ENCODE measurements at places on chromosomes 12 and 14. TPM values are rescaled to one million over a fixed set of nuclear protein-coding genes. Genes with fewer than 3 reads are reported as not detected.

The FLVCR2 gene
- 78.9 TPM for total RNA-seq

GRCh38 chr14:67734675-67735074 lies 33.0 kb downstream of the RDH12 start:
- H3K4me1 ChIP-seq: no peaks in the 10 kb centered on the region
- no peaks in the 10 kb centered on the region for H3K36me3 ChIP-seq
- no peaks in the 10 kb centered on the region for H3K27me3 ChIP-seq
- no peak overlapping the region for H3K27ac ChIP-seq
- H3K4me3 ChIP-seq: no peak overlapping the region
- DNase-seq: no peak

The DIO3 gene
- 4.6 TPM for total RNA-seq

DNA sequence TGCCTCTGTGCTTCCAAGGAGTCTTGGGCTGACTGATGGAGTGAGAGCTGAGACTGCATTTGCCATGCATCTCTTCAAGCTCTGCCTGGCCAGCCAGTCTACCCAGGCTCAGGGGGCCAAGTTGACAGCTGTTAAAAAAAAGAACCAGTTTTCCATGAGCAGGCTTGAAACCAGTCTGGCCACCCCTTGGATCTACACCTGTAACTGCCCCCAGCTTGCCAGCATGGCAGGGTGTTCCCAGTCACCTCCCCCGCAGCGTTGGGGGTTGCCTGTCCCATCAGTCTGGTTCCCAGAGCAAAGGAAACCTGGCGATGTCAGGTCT lies 202.7 kb downstream of the ZFP36L1 start:
- peak overlapping the region; percentile 47 for H3K27ac ChIP-seq
- no peak for DNase-seq
- H3K4me3 ChIP-seq: no peak overlapping the region
- no peaks in the 10 kb centered on the region for H3K36me3 ChIP-seq
- no peaks in the 10 kb centered on the region for H3K27me3 ChIP-seq

The CYP46A1 gene
- total RNA-seq: 1.2 TPM

The LRCOL1 gene
- total RNA-seq: not detected

DNA sequence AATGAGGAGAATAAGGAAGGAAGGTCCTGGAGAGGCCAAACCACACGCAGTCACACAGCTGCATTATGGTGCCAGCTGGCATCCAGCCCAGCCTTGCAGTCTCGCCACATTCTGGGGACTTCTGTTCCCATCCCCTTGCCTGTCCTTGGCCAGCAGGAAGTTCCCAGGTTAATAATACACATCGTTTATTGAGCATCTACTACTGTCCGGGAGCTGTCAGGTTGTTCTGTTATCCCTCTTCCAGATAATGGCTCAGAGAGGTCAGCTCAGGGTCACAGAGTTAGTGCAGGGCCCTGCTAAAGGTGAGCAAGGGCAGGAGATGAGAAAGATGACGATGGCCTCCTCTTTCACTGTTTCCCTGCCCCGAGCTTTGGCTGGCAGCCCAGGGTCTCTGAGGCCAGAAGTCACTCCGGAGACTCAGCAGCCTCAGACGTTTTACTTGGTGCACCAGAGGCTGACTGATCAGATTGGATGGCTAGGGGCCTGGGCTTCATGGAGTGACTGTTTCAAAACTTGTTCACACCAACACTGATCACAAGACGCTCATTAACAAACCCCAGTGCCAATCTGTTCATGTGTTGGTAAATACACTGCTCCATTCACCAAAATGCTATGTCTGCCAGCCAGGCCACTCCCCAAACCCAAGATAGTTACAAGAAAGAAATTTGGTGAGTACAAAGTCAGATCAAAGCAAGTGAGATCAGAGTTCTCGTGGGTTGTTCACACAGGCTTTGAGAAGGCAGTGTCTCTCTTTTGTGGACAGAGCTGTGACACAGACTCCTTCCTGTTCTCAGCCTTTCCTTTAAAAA lies 79.2 kb downstream of the B4GALNT3 start:
- peak overlapping the region; percentile 91 for H3K27ac ChIP-seq
- H3K4me1 ChIP-seq: peaks cover 45% of the 10 kb centered on the region
- H3K36me3 ChIP-seq: no peaks in the 10 kb centered on the region
- no peak overlapping the region for H3K4me3 ChIP-seq
- DNase-seq: peak; percentile 36

- no peak overlapping the region for H3K4me3 ChIP-seq
- no peaks in the 10 kb centered on the region for H3K27me3 ChIP-seq
- DNase-seq: no peak
- H3K27ac ChIP-seq: no peak overlapping the region
- no peaks in the 10 kb centered on the region for H3K4me1 ChIP-seq
Observed at GRCh38 chr12:75603475-75603874, 92.1 kb upstream of the KRR1 start.

GRCh38 chr14:23110579-23111365 lies 6.0 kb upstream of the CIROP start:
- H3K4me1 ChIP-seq: no peaks in the 10 kb centered on the region
- H3K4me3 ChIP-seq: no peak overlapping the region
- H3K27me3 ChIP-seq: peaks cover 9% of the 10 kb centered on the region
- DNase-seq: no peak
- no peaks in the 10 kb centered on the region for H3K36me3 ChIP-seq

GRCh38 chr14:84975241-84975902 lies 554.6 kb upstream of the FLRT2 start:
- no peak for DNase-seq
- no peak overlapping the region for H3K4me3 ChIP-seq
- no peaks in the 10 kb centered on the region for H3K27me3 ChIP-seq
- H3K36me3 ChIP-seq: no peaks in the 10 kb centered on the region

The KRT74 gene
- total RNA-seq: not detected

DNA sequence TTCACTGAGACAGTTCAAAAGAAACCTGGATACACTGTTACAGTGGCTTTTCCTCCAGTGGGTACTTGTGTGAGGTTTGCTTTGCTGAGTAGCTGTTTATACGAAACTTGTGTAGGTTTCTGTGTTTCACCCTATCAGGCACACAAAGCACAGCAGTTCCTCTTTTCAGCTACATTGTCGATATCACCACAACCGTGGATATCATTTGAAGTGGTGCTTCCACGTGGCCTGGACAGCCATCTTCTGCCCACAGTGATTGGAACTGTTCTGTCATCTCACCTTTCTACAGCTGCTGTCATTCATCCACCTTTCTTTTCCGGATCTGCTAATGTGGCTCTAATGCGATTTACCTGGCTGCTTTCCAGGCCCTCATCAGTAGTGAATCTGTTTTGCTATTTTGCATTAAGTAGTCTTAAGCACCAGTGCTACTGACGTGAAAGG lies 368.8 kb downstream of the SYT1 start:
- no peak overlapping the region for H3K27ac ChIP-seq
- H3K27me3 ChIP-seq: no peaks in the 10 kb centered on the region
- no peak for DNase-seq
- no peaks in the 10 kb centered on the region for H3K4me1 ChIP-seq
- H3K4me3 ChIP-seq: no peak overlapping the region

The ASCL1 gene
- not detected for total RNA-seq

DNA sequence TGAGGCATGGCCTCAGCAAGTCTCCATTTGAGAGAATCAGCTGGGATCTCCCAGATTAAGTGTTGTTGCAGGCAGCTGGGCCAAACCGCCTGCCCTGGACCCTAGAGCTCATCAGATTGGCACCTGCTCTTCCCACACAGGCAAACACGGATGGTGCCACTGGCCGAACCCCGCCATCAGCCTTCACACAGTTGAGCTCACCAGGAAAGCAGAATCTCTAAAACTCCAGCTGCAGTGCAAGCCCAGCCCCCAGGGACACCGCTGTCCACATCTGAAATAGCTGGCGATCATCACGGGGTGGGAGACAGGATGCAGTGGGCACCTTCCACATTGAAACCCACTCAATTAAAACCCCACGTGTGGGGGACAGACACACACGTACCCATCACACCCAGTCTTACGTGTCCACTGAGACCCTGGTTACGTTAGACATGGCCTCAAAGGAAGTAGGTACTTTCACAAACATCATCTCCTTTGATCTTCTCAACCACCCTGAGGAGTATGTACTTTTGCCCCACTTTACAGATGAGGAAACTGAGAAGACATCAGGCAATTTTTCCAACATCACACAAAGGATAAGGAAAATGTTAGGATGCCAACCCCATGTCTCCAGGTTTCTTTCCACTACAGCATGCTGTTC lies 88.8 kb downstream of the SINHCAF start:
- no peaks in the 10 kb centered on the region for H3K36me3 ChIP-seq
- no peak for DNase-seq
- H3K27ac ChIP-seq: no peak overlapping the region
- H3K27me3 ChIP-seq: no peaks in the 10 kb centered on the region

The PRPH gene
- total RNA-seq: 0.22 TPM

The TC2N gene
- total RNA-seq: 26.1 TPM

DNA sequence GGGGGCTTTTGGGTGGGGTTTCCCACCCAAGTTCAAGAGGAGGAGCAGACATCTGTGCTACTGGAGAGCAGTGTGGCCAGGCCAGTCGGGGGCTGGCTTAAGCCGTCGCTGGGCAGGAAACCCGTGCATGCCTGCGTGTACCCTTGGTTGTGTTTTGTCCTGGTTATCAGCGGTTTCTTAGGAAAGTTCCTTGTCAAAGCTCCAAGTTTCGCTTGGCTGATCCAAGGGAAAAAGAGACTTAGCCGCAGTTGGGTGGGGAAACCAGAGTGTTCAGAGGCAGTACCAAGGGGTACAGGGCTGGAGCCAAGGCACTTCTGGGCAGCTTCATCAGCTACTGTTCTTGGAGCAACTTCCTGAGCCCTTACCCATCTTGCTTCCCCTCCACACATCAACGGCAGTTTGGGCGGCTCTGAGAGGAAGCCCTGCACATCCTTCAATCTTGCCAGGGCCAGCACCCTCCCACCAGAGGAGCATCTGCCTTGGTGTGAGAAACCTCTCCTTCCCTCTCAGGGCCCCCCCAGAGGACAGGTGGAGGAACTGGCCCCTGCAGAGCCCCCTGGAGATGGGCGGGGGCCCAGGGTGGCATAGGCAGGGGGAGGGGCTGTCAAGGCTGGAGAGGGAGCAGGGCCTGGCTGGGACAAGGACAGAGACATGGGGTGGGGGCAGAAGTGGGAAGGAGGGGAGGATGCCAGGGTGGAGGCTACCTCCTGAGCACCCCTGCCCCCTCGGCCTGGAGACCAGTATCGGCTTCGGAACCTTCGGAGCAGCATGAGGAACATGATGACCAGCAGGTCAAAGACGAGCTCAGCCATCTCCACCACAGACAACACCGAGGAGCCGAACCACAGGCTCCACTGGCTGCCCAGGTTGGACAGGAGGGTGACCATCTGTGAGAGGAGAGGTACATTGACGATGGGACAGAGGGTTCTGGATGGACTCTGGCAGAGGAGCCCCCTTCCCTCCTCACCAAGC lies 5.8 kb upstream of the TNFRSF1A start:
- H3K36me3 ChIP-seq: no peaks in the 10 kb centered on the region
- peaks cover 30% of the 10 kb centered on the region for H3K4me1 ChIP-seq
- H3K4me3 ChIP-seq: no peak overlapping the region
- peak overlapping the region; percentile 83 for H3K27ac ChIP-seq
- no peak for DNase-seq

Data from tibial nerve (tissue), 4 donors.